Esophagus (tissue), 2 donors: ENCODE measurements at places on chromosomes 5 and 9. TPM values are rescaled to one million over a fixed set of nuclear protein-coding genes. Genes with fewer than 3 reads are reported as not detected.

Gene FAM169A
- 0.28 TPM for polyA plus RNA-seq

Gene TNFAIP8
- polyA plus RNA-seq = 16.1 TPM

Gene SLC22A4
- 0.16 TPM for polyA plus RNA-seq

Gene PCDHA12
- polyA plus RNA-seq = 0.01 TPM

Gene TXNDC8
- polyA plus RNA-seq = not detected

Gene FGF10
- 0.37 TPM for polyA plus RNA-seq

Gene CCIN
- not detected for polyA plus RNA-seq

Gene STPG3
- not detected for polyA plus RNA-seq

Gene TMEM203
- polyA plus RNA-seq = 27.5 TPM

Gene BTNL8
- polyA plus RNA-seq = 0.06 TPM

Gene STKLD1
- polyA plus RNA-seq = 1.3 TPM

Gene PCDHB12
- polyA plus RNA-seq = 0.08 TPM

Gene PCA3
- 0.35 TPM for polyA plus RNA-seq

Gene GMCL2
- not detected for polyA plus RNA-seq

Gene SCGB3A2
- not detected for polyA plus RNA-seq

Gene BARHL1
- not detected for polyA plus RNA-seq

Gene RIOK2
- polyA plus RNA-seq = 10.2 TPM

Gene PRLR
- 0.45 TPM for polyA plus RNA-seq

Gene SEMA6A
- 1.6 TPM for polyA plus RNA-seq

Gene DOCK2
- polyA plus RNA-seq = 0.86 TPM

Gene CLTA
- 202 TPM for polyA plus RNA-seq

Gene CDC25C
- polyA plus RNA-seq = 1.6 TPM

Gene MARVELD2
- 4.7 TPM for polyA plus RNA-seq

Gene MRPL50
- 5.0 TPM for polyA plus RNA-seq

Gene OR1J2
- polyA plus RNA-seq = not detected

Gene SPINK13
- polyA plus RNA-seq = not detected

Gene SWI5
- polyA plus RNA-seq = 16.9 TPM
